ENCODE measurements at places on chromosomes 2 and 18.

DNA sequence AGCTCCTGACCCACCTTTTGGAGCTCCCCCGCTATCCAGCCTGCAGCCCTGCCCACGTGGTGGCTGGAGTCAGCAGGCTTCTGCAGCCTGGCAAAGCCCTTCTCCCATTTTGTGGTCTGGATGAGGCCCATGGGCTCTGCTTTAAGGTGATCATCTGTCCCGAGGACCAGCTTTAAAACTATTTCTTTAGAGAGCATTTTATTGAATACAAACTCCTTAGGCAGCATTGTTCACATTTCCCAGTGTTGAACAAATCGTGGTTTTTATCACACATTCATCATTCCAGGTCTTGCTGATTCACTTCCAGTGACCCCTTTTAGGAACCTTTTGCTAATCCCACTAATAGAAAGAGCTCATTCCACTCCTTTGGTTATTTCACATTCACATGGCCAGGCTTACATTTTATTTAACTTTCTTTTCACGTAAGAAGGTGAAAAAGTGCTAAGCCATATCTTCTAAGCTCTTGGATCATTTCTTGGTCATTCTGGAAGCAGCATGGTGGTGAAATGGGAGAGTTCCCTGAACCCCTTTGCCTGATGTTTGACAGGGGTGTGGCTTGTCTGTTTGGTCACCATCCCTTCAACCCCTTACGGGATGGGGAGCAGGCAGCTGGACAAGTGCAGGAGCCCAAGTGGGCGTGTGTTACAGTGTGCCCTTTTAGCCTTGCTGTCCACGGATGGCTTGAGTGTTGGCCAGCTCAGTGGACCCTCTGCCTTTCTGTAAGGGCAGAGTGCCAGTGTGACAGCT, 80.4 kb upstream of the RAPGEF4 start:
- peak; percentile 81 for DNase-seq

DNA sequence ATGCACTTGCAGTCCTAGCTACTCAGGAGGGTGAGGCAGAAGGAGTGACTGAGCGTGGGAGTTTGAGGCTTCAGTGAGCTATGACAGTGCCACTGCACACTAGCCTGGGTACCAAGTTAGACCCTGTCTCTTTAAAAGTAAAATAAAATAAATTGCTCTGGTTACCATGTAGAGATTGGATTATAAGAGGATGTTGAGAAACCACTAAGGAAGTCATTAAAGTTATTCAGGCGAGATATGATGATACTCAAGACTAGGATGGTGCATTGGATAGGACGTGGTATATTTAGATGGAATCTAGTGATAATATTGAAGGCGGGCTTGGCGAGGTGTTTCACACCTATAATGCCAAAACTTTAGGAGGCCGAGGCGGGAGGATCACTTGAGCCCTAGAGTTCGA, 50.6 kb downstream of the BMPR2 start:
- no peak for DNase-seq

DNA sequence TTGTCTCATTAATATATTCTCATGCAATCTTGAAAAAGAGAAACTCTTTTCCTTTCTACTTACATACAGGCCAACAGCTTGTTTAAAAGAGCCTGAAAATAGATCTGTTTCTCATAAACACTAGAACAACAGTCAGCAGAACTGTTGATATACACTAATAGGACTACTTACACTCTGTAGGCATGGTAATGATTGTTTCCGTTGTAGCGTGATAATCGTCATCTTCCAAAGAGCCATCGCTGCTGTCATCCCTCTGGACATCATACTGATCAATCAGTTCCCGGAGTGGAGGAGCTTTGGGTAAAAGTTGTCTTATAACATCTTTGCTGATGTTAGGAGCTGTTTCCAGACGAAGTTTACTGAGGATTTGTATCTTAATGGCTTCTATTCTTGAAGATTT, 476 bp downstream of the MSTN start:
- DNase-seq = no peak

DNA sequence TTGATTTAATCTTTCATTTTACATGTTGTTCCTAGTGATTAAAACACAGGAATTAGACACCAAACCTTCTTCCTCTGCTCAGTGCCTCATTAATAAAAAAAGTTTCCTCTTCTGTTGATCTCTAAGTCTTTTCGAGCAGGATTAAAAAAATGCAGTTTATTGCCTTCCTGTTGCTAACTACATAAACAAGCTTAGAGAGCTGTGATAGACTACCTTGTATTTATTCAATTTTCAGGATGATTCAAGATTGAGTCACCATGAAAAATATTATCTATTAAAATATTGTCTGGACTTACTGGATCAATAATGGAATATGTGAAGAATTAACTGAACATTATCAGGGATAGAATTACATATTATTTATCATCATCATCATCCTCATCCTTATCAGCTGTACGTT, 1089.6 kb upstream of the CNTNAP5 start:
- DNase-seq = no peak

- DNase-seq = no peak
Measured at GRCh38 chr18:43141208-43141607, 25.7 kb upstream of the RIT2 start.

GRCh38 chr2:154855138-154855537, 156.6 kb downstream of the KCNJ3 start:
- DNase-seq = no peak

- no peak for DNase-seq
Measured at GRCh38 chr2:240526521-240526920, 31.3 kb downstream of the ANKMY1 start.

DNA sequence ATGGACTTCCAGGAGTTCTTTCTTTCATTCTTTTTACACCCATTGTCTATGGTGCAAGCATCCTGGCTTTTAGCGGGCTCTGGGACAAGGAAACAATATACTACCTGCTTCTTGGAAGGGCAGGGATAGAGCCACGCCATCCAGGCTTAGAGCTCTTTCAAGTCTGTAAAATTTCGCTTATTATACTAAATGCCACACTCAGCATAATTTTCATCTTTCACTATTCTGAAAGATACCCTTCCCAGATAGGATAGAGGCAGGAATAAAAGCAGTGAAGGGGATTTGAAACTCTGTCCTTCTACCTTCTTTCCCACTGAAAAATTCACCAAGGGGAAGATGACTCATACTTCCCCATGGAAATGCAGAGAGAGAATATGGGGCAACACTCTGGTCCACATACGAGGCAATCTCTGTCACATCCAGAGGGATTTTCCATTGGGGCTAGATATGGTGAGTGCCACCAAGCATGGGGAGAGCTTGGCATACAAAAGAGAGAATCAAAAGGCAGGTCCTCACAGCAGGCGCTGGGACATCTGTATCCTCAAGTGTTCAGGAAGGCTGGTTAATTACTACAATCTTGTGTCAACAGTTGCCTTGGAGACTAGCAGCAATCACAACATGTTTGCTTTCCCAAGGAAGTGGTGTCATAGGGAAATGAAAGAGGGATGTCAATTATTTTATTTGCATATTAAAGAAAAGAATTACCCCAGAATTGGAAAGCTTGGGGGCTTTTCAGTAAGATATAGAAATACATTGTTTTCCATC, 127.6 kb downstream of the TDRD15 start:
- no peak for DNase-seq

GRCh38 chr18:35157181-35157580, 83.7 kb upstream of the ZNF397 start:
- no peak for DNase-seq

DNA sequence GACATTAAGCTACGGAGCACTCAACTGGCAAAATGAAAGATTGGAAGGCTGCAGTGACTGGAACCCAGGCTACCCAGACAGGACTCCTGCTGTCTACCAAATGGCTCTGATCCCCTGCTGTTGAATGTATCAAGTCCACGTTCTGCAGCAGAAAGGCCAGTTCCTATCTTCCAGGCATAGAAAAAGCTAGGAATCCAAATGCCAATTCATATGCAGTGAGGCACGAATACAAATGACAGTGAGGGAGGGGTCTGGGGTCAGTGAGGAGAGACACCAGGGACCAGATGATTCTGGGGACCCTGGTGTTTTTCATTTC, 5.3 kb downstream of the NRP2 start:
- DNase-seq = no peak

- no peak for DNase-seq
Measured at GRCh38 chr2:176514805-176515500, 245.7 kb downstream of the MTX2 start.

GRCh38 chr2:12169721-12170120, 423.3 kb downstream of the LPIN1 start:
- peak; percentile 50 for DNase-seq

- DNase-seq = no peak
Measured at GRCh38 chr2:124708661-124709060, 683.6 kb downstream of the CNTNAP5 start.

GRCh38 chr18:69157906-69158305, 242.8 kb upstream of the DOK6 start:
- no peak for DNase-seq

GRCh38 chr2:20476950-20477349, 30.1 kb downstream of the RHOB start:
- DNase-seq = no peak

DNA sequence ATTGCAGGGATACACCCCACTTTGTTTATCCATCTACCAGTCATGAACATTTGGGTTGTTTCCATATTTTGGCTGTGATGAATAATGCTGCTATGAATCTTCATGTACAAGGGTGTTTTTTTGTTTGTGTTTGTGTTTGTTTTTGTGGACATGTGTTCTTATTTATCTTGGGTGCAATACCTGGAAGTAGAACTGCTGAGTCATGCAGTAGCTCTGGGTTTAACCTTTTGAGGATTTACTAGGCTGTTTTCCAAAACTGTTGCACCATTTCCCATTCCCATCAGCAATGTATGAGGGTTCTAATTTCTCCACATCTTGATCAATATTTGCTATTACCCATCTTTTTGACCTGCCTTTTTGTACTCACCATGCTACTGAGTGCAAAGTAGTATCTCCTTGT, 140.0 kb upstream of the CYP1B1 start:
- DNase-seq = peak; percentile 62

- no peak for DNase-seq
Measured at GRCh38 chr2:223457301-223457700, 144.9 kb downstream of the SCG2 start.

GRCh38 chr2:121877366-121877765, 121.9 kb downstream of the TSN start:
- no peak for DNase-seq

- DNase-seq = no peak
Measured at GRCh38 chr2:75679556-75679955, 31.2 kb downstream of the GCFC2 start.

DNA sequence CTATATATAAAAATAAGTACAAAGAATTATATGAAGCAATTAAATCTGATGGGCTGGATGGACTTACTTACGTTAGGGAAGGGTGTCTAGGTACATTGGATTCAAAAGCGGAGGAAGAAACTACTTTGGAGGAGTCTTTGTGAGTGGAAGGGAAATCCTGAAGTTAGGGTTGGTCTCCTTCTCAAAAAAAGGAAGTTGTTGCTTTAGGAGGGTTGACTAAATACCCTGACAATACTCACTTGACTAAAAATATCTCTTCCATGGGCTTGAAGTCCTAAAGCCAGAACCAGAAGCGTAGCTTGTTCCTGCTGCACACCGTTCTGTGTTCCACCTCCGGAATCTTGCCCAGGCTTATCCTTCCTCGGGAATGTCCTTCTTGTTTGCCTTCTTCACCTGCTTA, 143.3 kb upstream of the ZEB2 start:
- DNase-seq = no peak

- no peak for DNase-seq
Measured at GRCh38 chr2:71006955-71007799, 12.5 kb upstream of the TEX261 start.

GRCh38 chr2:212015588-212015987, 523.0 kb downstream of the ERBB4 start:
- DNase-seq = no peak

- DNase-seq = no peak
Measured at GRCh38 chr2:3025984-3026383, 351.6 kb downstream of the EIPR1 start.

- no peak for DNase-seq
Measured at GRCh38 chr2:168594778-168595177, 138.7 kb downstream of the CERS6 start.

DNA sequence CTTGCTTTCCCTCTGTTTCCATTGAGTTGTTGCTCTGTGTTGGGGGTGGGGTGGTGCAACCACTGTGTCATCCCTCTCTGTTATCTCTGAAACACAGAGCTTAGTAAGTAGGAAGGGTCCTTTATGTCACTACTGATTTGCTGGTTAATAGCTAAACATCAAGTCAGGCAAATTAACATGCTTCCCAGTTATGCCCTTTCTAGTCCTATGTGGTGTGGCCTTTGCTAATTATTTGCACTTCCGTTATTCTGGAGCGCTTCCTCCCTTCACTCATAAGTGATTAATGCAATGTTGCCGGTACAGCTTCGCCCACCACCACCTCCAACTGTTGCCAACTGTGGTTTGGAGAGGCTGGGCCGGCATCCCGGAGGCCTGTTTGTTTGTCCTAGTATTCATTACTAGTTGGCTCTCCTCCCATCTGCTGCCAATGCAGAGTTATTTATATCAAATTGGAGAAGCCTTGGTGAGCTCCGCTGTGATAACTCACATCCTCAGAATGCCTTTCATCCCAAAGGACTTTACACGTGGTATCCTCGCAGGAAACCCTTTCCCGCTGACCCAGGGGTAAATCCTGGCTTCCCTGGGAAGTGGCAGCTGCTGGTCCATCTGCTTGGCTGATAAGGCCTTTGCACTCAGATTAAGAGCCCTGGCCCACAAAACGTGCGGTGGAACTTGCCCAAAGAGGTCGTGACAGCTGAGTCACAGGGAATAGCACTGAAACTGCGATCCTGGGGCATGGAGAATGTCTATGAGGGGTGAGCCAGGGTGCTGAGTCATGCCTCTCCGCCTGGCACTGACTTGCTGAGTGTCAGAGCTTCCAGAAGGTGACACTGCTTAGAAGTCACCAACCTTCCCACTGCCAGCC, 72.0 kb upstream of the ZCCHC2 start:
- DNase-seq = peak; percentile 74

DNA sequence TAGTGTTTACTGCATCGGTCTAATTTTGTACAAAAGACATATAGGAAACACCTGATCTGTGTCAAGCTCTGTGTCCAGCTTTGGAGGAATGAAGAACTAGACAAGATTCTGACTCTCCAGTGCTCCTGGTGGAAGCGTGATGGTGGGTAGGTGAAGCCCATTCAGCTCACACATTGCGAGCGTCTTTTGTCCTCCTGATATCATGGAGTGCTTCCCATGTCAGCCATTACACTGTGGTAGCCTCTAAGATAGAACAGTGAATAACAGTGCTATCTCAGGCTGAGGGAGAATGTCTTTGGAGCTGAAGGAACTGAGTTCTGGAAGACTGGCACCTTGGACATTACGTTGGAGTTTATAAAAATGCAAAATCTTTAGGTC, 350.2 kb downstream of the CYRIA start:
- no peak for DNase-seq

- no peak for DNase-seq
Measured at GRCh38 chr2:86785456-86785855, 5.3 kb downstream of the CD8A start.

Data from skeletal muscle cell (primary cell).